ENCODE measurements at places on chromosomes 3 and 15. TPM values are rescaled to one million over a fixed set of nuclear protein-coding genes. Genes with fewer than 3 reads are reported as not detected.

The TRPM1 gene
- 0.93 TPM for total RNA-seq

The C2CD4A gene
- not detected for total RNA-seq

The CD96 gene
- total RNA-seq, result 6.9 TPM

The UROC1 gene
- total RNA-seq, result not detected

The ABI3BP gene
- total RNA-seq, result 37.1 TPM

The ZFAND6 gene
- total RNA-seq, result 84.0 TPM

The P4HTM gene
- total RNA-seq, result 16.2 TPM

The TNNC1 gene
- total RNA-seq, result not detected

The GOLGA8M gene
- total RNA-seq, result 5.8 TPM

The TNFSF10 gene
- total RNA-seq, result 23.0 TPM

The CCNB2 gene
- 0.67 TPM for total RNA-seq

The MYZAP gene
- 65.5 TPM for total RNA-seq

The AMT gene
- 1.2 TPM for total RNA-seq

The CCNDBP1 gene
- 56.3 TPM for total RNA-seq

The CELF6 gene
- 1.6 TPM for total RNA-seq

The HHATL gene
- 0.48 TPM for total RNA-seq

The ATP13A3 gene
- 204 TPM for total RNA-seq

The ITIH1 gene
- not detected for total RNA-seq

The XYLB gene
- 5.2 TPM for total RNA-seq

The TRPC1 gene
- total RNA-seq, result 4.2 TPM

The PAK2 gene
- 105 TPM for total RNA-seq

The SLC15A2 gene
- 1.2 TPM for total RNA-seq

The GOLGA8S gene
- total RNA-seq, result 0.26 TPM

The DNAH12 gene
- total RNA-seq, result 0.06 TPM

The NOX5 gene
- 0.19 TPM for total RNA-seq

The OXTR gene
- total RNA-seq, result 0.06 TPM

The CCDC39 gene
- total RNA-seq, result 0.64 TPM

The CBLB gene
- total RNA-seq, result 97.9 TPM

The ANXA2 gene
- 1,205 TPM for total RNA-seq

The HIGD2B gene
- not detected for total RNA-seq

The IL17RD gene
- 3.5 TPM for total RNA-seq

The TLE3 gene
- total RNA-seq, result 52.5 TPM

The SLC24A5 gene
- not detected for total RNA-seq

The HPS3 gene
- 17.0 TPM for total RNA-seq

The C3orf20 gene
- total RNA-seq, result 0.16 TPM

The KIF23 gene
- total RNA-seq, result 1.2 TPM

The PPIB gene
- 470 TPM for total RNA-seq

The CCDC54 gene
- total RNA-seq, result not detected

The GOLGA8J gene
- total RNA-seq, result not detected

The P3H2 gene
- 3.3 TPM for total RNA-seq

The CLRN1 gene
- not detected for total RNA-seq

The TEX9 gene
- 1.6 TPM for total RNA-seq

The PRTG gene
- total RNA-seq, result 1.00 TPM

The PDIA3 gene
- total RNA-seq, result 295 TPM

The MKRN3 gene
- total RNA-seq, result not detected

The RAB11A gene
- 207 TPM for total RNA-seq

The SLC30A4 gene
- total RNA-seq, result 8.5 TPM

The ADAMTS7 gene
- total RNA-seq, result 13.2 TPM

The TAGLN3 gene
- not detected for total RNA-seq

The ASB14 gene
- total RNA-seq, result not detected

The RAB6B gene
- 64.8 TPM for total RNA-seq

The GOLGA8K gene
- 1.2 TPM for total RNA-seq

The CCDC50 gene
- total RNA-seq, result 120 TPM

The SCAANT1 gene
- not detected for total RNA-seq

The CPNE4 gene
- not detected for total RNA-seq

The ACP3 gene
- total RNA-seq, result 2.5 TPM

All from mesenteric fat pad (tissue), 1 donor.